ENCODE measurements at places on chromosomes 7 and 10.

DNA sequence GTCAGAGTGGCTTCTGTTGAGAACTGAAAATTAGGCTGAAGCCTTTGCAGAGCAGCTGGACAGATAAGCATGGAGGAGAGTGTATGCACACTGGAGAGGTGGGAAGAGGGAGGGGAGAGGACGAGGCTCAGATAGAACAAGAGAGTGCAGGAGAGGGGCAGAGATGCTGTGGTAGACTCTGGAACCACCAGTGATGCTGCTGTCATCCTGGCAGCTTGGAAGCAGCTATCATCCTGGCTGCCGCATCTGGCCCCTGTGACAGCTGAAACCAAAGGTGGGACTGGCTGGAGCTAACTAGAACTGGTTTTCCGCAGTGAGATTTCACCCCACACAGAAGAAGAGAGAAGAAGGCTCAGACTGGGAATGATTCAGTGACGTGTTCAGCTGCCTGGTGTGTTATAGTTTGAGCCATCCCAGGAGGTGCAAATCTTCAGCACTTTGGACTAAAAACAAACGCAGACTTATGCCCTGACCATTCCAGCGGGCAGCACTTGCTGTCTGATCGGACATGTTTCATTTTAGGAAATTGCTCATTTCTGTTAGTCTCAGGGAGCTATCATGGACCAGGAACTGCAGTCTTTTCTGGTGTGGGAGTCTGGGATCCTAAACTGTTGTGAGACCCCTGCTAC, 38.4 kb downstream of the EEPD1 start:
- DNase-seq: no peak

GRCh38 chr7:70679661-70680060, 452.3 kb upstream of the GALNT17 start:
- no peak for DNase-seq

DNA sequence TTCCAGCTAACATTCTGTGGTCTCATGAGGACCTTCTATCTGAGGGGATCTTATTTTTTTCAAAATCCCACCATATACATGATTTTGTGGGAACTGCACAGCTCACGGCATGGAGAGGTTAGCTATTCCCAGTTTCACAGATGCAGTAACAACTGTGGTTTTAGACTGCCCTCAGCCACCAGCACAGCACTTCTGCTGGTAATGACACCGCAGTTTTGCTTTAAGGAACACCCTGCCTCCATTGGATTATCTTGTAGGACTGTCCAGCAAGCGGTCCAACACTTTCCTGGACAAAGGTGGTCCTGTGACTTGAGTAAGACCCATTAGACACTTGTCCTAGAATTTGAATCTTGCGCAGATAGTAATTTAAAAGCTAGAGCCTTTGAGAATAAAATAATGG, 65.3 kb upstream of the SMNDC1 start:
- DNase-seq: no peak

DNA sequence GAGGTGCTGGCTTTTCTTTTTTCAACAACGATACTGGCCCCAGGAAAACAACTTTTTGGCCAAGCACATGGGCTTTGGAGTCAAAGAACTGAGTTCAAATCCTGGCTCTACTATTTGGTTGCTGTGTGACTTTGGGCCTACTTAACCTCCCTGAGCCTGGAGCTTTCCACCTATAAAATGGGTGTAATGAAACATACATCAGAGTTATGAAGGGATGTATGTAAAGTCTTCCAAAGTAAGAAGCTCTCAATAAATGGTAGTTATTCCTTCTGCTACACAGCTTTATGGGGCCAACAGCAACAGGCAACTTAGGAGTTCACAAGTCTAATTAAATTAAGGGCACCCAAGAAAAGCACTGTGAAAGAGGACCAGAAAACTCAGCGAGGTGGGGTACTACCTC, 33.0 kb downstream of the ZNF777 start:
- no peak for DNase-seq

DNA sequence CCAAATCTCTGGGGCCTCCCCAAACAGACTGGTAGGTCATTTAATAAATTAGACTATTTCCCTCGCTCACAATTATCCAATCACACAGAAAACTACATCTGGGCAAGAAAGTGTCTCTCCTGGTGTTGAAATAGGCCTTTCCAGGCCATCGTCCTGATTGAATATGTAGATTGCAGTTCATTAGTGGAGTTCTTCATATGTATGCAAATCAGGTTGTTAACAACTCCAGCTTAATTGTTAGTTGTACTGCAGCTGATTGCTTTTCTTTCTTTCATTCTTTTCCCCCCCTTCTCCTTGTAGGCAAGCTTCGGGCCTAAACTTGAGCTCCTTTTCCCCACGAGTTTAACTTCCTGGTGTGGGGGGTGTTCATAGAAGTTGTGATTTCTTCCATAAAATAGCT, 359.1 kb upstream of the GALNT17 start:
- no peak for DNase-seq

DNA sequence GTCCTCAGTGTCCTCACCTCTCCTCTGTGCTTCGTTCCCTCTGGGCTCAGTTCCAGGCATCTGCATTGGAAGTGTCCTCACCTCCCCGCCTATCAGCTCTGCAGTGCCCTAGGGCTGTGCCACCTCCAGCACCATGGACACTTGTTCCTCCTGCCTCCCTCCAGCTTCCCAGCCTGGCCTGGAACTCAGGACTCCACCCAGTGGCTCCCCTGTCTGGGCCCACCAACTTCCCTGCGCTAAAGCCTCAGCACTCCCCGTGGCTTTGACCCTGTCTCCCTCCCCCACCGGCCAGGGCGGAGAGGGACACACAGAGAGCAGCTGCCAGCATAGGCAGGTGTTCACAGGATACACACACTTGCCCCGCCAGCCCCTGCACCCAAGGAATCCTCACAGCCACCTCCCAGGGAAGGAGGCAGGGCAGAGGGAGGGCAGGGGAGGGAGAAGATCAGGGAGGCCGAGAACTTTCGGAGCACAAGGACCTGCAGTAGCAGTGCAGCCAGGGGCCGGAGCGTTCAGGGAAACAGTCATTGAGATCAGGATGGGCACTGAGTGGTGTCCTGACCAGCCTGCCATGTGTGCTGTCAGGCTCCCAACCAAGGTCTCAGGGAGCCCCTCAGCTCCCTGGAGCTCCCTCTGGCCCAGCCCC, 31.3 kb downstream of the ANXA8 start:
- DNase-seq: no peak

DNA sequence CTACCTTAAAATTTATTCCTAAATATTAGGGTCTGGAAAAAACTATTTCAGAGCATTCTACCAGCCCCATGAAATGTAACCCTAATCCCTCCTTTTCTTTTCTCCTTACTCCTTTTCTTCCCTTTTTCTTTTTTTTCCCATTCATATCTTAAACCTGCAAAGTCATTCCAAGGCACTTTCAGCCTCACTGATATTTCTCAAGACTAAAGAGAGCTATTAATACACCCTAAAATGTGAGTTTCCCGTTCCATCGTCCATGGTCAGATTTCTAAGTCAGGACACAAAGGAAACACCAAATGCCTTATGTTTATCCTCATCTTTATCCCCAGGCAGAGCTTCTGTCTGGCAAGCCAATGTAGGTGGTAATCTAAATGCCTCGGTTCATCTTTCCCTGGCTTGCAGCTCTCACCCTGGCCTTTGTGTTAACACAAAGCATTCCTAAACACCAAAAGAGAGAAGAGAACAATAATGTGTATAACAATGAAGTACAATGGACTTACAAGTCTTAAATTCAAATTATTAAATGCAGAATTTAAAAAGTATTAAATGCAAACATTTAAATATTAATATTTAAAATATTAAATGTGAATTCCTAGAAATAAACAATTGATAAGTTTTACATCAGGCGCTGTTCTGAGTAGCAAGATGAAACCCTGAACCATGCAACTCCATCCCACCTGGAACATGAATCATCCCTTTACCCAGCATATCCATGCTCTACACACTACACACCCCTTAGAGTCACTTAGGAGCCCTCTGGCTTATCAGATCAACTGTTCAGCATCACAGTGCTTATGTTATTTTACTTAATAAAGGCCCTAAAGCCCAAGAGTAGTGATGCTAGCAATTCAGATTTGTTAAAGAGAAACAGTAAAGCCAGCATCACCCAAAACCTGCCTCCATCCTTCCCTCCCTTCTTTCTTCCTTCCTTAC, 26.8 kb downstream of the MICU1 start:
- DNase-seq: no peak

DNA sequence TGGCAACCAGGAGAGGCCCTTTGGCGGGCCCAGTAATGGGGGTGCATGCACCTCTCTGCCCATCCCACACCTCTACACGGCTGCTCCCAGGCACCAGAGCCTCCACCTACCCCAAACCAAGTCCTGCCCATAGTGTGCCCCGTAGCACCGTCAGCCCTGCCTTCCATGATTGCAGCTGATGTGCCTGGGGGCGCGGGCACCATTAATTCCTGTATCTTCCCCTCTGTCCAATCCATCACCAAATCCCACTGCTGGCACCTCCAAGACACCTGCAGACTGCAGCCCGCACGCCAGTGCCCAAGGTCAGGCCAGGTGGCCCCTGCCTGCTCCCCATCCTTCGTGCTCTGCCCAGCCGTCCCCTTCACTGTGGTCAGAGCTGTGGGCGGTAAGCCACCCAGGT, 533.0 kb downstream of the PTPRN2 start:
- DNase-seq: no peak

- DNase-seq: no peak
These were observed 1.7 kb upstream of the LFNG start for GRCh38 chr7:2517678-2518507.

- no peak for DNase-seq
These were observed 133.4 kb downstream of the EVX1 start for GRCh38 chr7:27375958-27376357.

- no peak for DNase-seq
These were observed 107.3 kb upstream of the EFCAB10 start for GRCh38 chr7:105688617-105689016.
